LHCN-M2 (cell line): ENCODE measurements at places on chromosomes 16 and 17.
A peak's percentile ranks its signal among the peaks of the same experiment; 100 is the strongest.

DNA sequence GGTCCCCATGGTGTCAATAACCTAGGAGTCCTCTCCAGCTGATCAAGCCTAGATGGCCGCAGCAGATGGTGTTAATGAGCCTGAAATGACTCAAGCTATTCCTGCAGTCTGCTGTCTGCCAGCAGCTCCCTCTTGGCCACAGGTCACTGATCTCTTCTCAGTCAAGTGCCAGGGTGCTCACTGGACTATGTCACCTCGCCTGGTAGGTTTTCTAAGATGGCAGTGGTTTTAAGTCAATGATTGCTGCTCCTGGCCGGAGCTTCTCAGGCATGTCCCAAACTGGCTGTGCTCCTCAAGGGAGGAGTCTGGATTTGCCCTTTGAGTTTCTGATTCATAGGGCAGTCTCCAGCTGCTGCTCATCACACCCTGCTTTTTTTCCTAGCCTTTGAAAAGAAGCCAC lies 58.6 kb upstream of the SHISA6 start:
- DNase-seq = no peak

- no peak for DNase-seq
These were observed 11.0 kb downstream of the ALDH3A2 start for GRCh38 chr17:19659366-19660177.

DNA sequence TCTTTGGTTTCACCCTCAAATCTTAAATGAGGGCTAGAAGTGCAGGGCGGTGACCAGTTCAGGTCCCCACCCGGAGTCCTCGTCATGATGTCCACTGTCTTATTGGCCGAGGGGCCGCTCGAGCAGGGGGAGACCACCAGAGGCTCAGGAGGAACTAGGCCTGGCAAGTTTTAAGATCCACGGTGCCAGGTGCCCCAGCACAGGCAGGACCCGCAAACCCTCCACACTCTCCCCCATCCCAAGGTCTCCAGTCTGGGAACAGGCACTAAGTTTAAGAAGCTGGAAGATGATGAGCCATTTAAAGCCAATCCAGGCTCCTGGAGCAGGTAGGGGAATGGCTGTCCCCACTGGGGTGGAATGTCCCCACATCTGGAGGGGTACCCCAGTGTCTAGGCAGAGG lies 4.1 kb downstream of the DLX3 start:
- no peak for DNase-seq

- peak; percentile 17 for DNase-seq
These were observed 13.4 kb upstream of the CRISPLD2 start for GRCh38 chr16:84806256-84806889.

DNA sequence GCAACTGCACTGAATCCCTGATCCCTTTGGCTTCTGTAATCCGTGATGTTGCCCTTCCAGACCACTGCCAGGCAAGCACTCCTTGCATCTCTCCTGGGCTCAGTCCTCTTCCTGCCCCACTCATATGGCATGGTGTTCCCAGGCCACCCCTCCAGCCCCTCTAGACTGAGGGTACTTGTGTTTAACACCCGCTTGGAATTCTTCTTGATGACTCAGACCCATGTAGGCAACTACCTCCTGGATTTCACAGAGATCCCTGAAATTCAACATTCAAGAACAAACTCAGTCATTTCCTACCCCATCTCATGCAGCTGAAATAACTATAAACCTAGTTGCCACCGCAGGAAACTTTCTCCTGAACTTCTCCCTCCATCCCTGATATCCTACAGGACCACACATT lies 541.9 kb upstream of the CDH11 start:
- no peak for DNase-seq

DNA sequence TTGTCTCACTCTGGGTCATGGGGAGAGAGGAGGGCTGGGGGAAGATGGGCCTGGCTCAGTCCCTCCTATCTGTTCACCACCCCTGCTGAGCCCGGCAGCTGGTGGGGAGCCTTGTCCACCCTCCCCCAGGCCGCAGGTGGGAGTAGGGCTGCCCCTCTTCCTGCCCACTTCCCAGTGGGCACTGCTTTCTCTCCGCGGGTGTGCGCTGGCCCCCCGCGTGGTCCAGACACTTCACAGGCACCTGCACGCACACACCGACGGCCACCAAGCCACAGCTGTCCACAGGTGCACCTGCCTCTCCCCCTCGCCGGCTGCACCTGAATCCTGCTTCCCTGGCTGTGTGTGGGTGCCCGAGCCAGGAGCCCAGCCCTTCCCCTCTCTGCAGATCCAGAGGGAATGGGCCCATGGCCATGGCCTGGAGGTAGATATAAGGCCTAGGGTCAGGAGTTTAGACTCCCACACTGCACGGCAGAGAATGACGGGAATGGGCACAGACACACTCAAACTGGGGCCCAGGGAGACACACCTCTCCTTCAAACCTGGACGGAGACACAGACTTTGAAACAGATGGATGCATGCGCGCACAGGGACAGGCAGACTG lies 2.0 kb downstream of the NHERF2 start:
- no peak for DNase-seq

- peak; percentile 54 for DNase-seq
These were observed 1.8 kb downstream of the ZNF23 start for GRCh38 chr16:71460236-71460635.

DNA sequence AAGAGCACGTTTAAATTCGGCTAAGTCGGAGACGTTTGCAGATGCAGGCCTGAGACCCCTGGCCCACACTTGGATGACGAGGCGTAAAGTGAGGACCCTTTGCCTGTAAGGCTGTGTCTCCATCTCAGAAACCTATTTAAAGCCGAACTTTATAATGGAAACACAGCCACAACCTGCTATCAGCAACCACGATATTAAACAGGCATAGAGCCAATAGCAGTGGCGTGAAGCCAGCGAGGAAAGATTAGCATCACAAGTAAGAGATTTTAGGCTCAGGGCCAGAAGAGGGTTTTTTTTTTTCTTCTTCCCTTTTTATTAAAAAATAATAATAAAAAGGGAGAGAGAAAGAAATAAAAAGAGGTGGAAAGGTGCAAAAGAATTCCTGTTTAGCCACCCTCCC lies 111.3 kb upstream of the NOL11 start:
- DNase-seq = no peak

GRCh38 chr17:77596491-77597417 lies 361.7 kb upstream of the TNRC6C start:
- no peak for DNase-seq

- peak; percentile 29 for DNase-seq
These were observed 47.0 kb downstream of the FZD2 start for GRCh38 chr17:44604116-44604761.
